ENCODE measurements at places on chromosomes 3 and 15.

DNA sequence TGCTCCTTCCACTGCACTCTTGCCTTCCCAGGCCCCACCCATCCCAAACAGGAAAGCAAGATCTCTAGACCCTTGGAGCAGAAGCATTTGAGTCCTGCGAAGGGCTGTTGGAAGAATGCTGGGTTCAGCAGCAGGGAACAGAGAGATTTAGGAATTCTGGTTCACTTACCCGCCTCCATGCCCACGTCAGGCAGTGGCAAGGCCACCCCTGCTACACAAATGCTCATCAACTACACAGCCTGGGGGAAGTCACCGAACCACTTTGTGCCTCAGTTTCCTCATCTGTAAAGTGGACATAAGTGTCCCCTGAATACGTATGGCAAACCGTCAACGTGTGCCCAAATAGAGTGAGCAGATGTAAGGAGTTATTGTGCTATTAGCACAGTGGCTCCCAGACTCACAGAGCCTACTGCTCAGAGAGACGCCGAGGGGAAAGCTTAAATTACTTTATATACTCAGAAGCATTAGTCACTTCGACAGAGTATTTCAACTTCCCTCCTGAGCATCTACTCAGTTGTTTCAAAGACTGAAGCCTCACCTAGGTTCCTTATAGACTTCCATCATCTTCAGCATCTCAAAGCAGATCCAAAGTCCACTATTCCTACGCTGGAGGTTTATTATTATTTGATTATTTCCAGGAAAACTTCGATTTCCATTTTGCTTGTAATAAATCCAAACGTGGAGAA lies 905 bp downstream of the HOMER2 start:
- peak; percentile 92 for DNase-seq

DNA sequence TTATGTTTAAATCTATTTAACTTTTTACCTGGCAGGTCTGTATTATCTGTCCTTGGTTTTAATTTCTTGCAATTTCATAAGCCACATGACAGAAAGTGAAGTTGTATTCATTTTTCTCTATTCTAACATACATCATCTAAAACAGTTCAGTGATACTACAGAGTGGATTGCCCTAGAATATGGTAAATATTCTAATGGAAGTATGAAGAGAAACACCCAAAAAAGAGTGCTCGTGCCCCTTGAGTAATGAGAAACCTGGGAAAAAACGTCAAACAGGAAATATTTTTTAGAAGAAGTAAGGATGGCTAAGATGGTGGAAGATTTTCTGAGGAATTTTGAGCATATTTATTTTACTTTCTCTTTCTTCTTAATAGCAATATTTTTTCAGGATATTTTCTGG lies 261.1 kb upstream of the CBLB start:
- DNase-seq, result no peak

GRCh38 chr3:101730839-101731238 lies 6.4 kb downstream of the CEP97 start:
- DNase-seq, result no peak

DNA sequence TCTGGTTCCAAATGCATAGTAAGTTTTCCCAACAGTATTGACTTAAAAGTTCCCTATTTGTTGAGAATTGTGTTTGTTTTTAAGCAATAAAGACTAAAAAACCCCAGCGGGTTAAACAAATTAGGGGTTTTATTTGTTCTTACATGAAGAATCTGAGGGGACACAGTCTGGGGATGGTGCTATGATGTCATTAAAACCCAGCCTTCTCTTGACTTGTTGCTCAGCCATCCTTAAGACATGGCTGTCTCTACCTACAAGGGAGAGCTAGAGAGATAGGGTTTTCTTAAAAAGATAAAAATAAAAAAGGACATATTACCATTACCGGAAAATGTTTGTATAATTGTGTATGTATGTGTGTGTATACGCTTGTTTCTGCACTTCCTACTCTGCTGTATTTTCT lies 11.7 kb upstream of the ARL14 start:
- no peak for DNase-seq

- DNase-seq, result no peak
Measured at GRCh38 chr3:58349792-58350626, 17.3 kb downstream of the PXK start.

- DNase-seq, result no peak
Measured at GRCh38 chr3:187677604-187678003, 7.4 kb upstream of the SST start.

DNA sequence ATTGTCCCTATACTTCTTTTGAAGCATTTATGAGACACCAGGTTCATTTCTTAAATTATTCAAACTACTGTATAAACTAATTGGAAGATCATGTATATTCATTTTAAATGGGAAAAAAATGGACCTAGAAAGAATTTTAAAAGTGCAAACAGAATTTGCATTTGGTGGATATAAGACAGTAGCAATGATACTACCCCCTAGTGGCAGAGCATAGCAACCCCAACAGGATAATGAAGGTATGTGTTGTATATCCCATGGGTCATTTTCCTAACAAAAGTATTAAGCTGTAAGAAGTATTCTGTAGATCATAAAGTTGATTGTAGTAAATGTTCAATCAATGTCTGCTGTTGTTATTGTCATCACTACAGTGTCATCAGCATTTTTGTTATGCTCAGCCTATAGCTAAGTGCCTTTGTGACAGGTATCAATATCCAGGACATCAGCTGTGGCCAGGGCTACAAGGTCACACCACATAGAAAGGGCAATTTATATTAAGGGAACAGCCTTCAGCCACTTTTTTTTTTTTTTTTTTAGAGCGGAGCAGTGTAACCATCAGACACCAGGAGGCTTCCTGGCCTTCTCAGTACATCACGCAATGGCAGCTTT lies 175.8 kb downstream of the FOXB1 start:
- DNase-seq, result no peak

DNA sequence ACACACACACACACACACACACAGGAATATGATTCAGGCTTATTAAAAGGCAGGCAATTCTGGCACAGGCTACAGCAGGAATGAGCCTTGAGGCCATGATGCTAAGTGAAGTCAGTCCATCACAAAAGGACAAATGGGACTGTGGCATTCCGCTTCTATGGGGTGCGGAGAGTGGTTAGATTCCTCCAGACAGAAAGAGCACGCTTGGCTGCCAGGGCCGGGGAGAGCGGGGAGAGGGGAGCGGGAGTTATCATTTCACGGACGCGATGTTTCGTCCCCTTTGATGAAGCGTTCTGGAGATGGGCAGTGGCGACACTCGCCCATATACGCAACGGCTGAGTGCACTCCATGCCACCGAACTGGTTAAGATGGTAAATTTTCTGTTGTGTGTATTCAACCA lies 58.5 kb upstream of the FAM174B start:
- peak; percentile 93 for DNase-seq

DNA sequence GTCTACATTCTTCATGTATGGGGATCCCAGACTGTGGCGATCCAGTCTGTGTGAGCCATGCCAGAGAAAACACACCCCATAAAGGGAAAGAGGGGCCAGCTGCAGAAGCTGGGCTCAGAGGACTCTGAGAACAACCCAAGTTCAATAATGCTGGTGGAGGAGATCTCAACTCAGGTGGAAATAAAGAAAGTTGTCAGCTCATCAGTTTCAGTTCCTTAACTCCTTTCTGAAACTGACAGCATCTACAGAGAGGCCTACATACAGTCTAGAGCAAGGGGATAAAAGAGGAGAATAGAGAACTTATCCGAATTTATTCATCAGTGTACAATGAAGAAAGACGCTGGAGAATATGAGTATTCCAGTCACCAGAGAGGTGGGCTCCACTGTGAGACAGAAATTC lies 77.0 kb downstream of the NTRK3 start:
- no peak for DNase-seq

GRCh38 chr15:61736790-61737189 lies 323.5 kb downstream of the VPS13C start:
- DNase-seq, result no peak

DNA sequence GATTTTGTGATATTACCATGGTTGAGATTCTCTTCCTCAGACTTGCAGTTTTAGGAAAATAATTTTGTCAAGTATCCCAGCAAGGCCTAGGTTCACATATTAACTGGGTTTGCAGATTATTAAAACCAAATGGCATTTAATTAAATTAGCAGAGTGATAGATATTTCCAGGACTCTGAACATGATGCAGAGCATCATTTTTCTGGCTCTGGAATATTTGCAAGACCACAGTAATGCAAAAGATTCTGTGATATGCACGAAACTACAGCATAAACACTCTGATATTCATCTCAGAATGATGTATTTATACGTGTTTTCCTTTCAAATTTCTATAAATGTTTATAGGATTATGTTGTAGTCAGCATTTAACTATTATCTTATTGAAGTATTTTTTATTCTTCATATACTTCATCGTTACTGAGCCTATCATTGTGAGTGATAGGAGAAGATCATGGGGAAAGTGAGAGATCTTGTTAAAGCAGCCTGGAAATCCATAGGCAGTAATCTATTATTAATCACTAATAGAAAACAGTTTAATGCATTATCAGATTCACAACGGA lies 1245.6 kb downstream of the OTOL1 start:
- DNase-seq, result no peak

DNA sequence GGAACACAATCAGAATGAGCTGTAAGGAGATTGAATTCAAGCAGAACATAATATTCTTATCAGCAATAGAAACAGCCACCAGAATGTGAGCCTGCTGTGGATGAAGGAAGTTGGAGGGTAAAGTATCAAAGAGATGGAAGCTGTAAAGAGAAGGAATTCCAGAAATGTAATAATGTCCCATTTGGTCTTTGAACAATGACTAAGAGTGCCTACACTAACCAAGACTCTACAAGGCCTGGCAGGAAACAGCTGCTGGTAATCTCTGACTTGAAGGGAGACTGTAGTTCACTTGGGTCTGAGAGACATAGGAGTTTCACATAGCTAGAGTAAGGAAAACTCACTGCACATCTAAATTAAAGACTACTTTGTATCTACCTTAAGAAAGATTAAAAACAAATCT lies 1176.0 kb upstream of the ALCAM start:
- no peak for DNase-seq

GRCh38 chr3:190533511-190534281 lies 19.8 kb downstream of the IL1RAP start:
- DNase-seq, result peak; percentile 88

DNA sequence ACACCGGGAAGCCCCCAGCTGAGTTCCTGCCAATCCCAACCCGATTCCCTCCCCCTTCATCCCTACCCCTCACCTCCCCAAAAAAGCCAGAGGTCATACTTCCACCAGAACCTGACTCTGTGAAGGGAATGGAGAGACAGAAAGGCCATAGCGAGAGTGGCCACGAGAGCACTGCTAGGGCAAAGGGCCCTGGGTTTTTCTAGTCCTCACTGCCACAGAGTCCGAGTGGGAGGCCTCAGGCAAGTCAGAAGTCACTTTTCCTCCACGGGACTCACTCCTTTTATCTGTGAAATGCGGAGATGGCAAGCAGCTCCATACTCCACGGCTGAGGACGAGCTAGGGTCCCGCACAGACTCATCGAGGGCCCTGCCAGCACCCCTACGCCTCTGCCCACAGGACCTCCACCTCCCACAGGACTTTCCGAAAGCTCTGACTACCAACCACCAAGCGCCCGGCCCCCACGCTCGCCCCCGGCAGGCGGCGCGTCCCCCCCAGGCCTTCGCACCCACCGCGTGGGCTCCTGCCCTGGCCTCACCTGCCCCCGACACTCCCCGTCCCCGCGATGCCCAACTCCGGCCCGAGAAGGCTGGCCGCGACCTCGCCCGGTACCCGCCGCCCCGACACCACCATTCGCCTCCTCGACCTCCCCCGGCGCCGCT lies 792 bp downstream of the ATP13A3 start:
- DNase-seq, result peak; percentile 91

DNA sequence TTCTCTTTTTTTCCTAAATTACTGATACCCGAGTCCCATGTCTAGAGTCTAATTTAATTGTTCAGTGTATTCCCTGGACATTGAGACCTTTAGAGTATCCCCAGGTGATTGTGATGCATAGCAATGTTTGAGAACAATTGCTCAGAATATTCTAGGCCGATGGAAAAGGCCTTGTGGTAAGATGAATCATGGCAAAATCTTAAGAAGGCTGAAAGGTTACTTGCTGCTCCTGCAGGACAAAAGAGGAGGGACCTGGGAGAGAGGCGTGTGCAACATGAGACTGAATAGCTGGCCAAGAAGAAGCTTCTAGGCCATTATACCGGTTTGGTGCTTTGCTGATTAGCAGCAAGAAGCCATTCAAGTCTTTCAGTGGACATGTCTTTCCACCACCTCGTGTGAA lies 256.6 kb downstream of the ROBO2 start:
- DNase-seq, result no peak

DNA sequence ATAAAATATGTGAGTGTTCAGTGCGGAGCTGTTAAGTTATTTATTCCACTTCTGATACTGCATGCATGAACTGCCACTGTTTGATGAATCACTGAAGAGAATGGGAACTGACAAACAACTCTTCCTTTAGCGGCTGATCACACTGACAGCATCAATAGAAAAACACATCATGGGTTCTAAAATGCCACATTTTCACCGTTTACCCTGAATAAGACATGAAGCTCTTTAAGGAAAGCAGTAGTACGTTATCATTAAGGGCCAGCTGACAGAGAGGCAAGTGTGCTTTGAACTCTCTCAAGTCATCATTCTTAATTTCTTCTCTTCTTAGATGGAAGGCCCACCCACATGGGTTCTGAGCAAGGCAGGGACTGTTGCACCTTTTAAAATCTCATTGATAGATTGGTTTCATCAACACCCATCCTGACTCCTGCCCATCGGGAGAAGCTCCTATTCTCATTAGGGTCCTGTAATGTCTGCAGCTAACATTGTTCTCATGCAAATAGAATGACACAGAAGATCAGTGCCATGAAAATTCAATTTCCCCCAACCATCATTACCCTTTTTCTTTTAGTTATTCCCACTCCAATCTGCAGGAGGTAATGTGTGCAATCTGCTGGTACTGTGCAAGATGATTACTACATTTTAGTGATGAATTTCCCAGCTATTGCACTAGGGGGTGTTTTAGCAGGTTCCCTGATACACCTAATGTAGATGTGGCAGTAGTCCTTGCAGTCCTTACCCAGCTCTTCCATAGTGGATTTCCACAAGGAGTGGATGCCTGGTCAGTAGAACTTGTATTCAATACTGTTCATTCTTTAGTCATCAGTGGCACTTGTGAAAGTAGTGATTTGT lies 119.1 kb downstream of the ROBO2 start:
- no peak for DNase-seq

- peak; percentile 14 for DNase-seq
Measured at GRCh38 chr15:92979011-92979701, 79.0 kb downstream of the CHD2 start.

GRCh38 chr15:73926219-73927002 lies at the start of gene LOXL1:
Gene LOXL1, plus strand, starts transcription at chr15:73926462. Its CDS starts 322 bp downstream, at chr15:73926784.
- peak; percentile 100 for DNase-seq

DNA sequence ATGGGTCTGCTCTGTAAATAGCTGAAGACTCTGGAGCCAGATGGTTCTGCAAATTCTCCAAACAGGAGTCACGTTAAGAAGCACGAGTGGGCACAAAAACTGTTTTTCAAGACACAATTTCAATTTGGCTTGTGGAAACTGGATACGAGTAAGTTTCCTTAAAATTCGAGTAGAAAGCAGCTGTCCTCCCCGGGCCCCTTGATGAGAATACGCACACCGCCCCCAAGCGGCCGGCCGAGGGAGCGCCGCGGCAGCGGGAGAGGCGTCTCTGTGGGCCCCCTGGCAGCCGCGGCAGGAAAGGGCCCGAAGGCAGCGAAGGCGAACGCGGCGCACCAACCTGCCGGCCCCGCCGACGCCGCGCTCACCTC lies 778 bp upstream of the THBS1 start:
- DNase-seq, result peak; percentile 90

- no peak for DNase-seq
Measured at GRCh38 chr3:124512881-124513609, 217.2 kb upstream of the UMPS start.

- DNase-seq, result no peak
Measured at GRCh38 chr15:63029676-63030075, 12.9 kb upstream of the TPM1 start.

- no peak for DNase-seq
Measured at GRCh38 chr3:24043168-24043567, 98.1 kb downstream of the NR1D2 start.

Measured in osteoblast (primary cell).